T47D (cell line): ENCODE measurements at places on chromosomes 13 and 19.

- no peak for DNase-seq
Observed at GRCh38 chr13:35475212-35475959, 1.1 kb downstream of the MAB21L1 start.

- DNase-seq = no peak
Observed at GRCh38 chr19:15902254-15902653, 4.4 kb upstream of the CYP4F2 start.

GRCh38 chr19:48501494-48502349 is 9.9 kb downstream of the LMTK3 start:
- DNase-seq = peak; percentile 99

DNA sequence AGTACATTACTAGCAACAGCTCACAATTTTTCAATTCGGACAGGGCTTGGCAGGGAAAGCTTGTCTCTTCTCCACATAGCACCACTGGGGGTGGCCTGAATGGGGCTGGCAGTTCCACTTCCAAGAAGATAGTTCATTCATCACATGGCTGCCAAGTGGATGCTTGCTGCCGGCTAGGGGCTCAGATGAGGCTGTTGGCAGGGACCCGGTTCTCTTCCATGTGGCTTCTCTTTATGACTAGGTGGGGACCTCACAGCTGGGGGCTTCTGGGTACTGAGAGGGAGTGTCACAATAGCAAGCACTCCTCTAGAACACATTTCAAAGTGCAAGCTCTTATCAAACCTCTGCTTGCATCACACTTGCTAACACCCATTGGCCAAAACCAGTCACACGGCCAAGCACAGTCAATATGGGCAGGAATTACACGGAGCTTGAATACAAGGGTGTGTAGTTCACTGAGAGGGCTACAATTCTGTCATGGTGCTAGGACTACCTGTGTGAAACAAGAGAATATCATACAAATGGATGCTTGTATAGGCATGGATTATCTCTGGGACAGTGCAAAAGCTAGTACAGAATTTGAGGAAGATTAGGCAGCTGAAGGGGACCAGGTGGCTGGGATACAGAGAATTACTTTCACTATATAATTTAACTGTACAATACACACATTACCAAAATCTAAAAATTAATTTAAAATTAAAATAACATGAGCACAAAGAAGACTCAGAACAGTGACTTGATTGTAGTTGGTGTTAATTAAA is 32.3 kb downstream of the ATP7B start:
- no peak for DNase-seq

DNA sequence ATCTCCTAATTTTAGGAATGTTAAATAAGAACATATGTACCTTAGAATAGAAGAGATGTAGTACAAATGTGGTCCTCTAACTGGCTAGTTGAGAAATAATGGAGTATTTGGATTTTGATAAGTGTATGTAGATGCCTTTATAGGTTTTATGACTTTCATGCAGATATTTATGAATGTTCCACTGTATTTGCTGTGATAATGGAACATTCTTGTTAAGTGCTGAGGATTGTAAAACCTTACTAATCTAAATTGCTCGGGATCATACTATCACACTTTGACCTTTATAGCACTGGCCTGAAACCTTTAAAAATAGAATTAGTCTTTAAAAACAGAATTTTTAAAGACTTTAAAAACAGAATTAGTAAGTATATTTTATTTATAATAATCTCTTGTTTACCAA is 135.1 kb downstream of the LMO7 start:
- DNase-seq = no peak

DNA sequence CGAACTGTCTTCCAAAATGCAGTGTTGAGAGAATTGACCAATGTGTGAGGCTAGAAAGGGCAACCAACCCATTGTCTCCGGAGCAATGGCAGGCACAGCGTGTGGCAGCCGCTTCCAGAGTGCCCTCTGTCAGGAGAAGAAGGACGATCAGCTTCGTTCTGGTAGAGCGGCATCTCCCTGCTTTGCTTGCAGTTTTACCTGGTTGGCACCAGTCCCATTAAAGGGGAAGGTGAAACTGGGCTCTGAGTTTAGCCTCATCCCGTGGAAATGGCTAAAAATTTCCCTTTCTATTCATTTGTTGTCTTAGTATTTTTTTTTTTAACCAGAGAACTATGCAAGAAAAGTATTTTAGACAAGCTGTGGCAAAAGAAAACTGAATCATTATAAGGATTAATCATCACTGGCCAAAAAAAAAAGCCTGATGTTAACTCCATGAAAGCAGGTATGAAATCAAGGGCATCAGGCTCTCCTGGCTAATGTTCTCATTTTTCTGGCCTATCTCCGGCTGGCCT is 81.5 kb upstream of the SLC7A1 start:
- DNase-seq = peak; percentile 58

DNA sequence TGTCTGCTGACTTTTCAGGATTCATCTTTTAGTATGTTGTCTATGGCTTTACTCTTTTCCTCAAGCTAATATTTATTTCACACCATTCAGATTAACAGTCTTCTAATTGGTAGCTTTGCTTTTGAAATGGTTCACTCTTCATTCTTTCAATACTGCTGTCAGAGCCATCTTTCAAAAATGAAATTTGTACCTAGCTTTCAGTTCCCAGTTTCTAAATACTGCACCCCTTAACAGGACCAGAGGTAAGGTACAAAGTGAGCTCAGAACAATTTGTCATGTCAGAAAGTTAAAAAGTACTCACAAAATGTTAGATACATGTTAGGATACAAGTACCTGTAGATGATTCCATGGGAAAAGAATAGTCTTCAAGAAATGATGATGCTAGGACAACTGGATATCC is 83.0 kb downstream of the FNDC3A start:
- DNase-seq = no peak

GRCh38 chr13:85544756-85545155 is 254.5 kb downstream of the SLITRK6 start:
- DNase-seq = no peak

GRCh38 chr19:53908106-53908934 is 758 bp upstream of the CACNG7 start:
- peak; percentile 67 for DNase-seq

GRCh38 chr19:40594255-40594654 is 6.9 kb upstream of the LTBP4 start:
- DNase-seq = no peak

DNA sequence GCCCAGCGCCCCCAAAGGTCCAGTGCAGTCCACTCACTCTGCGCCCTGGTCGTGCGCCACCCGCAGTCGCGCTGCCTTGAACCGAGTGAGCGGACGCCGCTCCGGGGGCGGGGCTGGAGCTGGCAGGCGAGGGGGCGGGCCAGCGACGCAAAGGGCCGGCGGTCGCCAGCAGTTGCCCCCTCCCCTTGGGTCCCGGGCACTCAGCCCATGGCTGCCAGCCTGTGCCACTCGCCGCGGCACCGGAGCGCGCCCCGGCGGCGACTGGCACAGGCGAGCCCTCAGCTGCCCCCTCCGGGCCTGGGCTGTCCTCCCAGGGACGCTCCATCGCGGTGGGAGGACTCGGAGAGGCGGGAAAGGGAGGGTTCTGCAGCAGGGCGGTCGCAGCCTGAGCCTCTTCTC is at the start of gene S1PR5:
Gene S1PR5 (minus strand): TSS at position 87 of the 399 bp plus-strand sequence. CDS start 2,436 bp downstream, outside the sequence.
- no peak for DNase-seq

DNA sequence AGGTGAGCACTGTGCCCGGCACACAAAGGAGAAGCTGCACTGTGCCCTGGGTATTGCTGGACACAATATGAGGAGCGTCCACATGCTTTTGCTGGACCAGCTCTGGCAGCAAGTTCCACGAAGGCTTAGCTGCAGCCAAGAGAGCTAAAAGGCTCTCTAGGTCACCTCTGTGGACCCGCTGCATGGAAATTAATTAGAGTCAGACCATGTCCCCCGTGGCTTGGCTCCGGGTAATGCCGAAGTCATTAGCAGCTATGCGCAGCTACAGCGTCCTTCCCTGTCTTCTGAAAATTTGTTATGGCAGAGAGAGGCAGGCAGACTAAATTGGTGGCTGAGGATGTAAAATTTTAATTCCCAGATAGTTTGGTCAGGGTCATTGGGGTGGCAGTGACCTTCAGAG is 271.5 kb downstream of the SLC7A1 start:
- no peak for DNase-seq

DNA sequence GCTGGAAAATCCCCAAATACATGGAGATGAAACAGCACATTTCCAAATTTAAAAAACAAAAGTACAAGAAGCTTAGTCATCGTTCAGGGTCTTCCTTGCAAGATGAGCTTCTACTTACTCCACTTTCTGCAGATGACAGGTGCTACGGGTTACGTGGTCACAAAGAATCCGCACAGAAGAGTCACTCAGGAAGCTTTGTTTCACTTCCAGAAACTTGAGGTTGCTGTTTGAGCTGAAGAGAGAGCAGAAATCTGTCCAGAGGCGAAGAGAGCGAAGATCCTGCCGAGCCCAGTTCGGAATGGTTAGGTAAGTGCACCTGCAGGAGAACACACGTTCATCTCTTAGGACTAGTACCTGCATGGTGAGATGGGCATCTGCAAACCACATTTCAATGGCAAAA is 9.4 kb downstream of the NLRP7 start:
- DNase-seq = no peak

GRCh38 chr19:5456841-5457200 is 1.6 kb downstream of the ZNRF4 start:
- DNase-seq = no peak

DNA sequence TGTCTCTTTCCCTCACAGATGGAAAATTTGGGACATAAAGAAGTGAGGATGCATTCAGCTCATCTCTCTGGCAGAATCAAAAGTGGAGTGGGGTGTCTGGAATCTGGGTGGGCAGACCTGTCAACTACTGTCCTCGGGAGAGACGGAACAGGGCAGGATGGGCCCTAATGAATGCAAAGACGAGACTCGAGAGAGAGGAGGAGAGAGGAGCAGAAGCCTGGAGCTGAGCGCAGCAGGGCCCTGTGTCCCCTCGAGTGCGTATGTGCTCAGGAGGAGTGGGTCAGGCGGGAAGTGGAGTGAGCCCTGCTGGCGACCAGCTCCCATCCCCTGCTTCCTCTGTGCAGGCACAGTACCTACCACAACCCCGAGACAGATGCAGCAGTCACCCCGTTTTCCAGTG is 78.9 kb downstream of the TEX29 start:
- DNase-seq = no peak

GRCh38 chr13:107461751-107462150 is 753.6 kb downstream of the LIG4 start:
- DNase-seq = no peak

DNA sequence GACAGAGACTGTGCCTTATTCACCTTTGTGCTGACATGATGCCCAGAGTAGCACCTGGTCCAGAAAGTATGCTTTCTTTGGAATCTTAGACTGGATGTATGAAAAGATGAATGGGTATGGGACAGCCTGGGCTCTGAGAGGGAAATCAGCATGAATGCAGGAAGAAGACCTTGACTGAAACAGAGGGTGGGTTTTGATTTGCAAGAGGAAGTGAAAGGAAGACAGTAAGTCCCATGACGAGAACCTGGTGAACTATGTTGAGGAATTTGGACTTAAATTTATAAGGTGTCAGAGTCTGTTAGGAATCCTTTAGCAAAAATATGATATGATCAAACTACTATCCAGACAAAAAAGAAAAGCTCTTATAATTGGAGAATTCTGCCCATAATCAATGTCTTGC is 301.9 kb downstream of the SPRY2 start:
- no peak for DNase-seq

GRCh38 chr13:86932776-86933334 is 738.3 kb upstream of the SLITRK5 start:
- no peak for DNase-seq

DNA sequence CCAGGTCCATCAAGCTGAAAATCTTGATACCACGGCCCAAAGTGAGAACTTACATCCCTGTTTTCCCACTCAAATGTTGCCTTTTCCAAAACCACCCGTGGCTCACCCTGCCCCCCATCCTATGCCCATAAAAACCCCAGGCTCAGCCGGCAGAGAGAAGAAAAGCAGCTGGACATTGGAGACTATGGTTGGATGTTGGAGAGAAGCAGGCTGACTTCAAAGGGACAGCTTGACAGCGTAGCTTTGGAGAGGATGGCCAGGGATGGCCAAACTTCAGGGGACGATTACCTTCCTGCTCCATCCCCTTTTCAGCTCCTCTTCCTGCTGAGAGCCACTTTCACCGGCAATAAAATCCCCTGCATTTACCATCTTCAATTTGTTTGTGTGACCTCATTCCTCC is 3.5 kb upstream of the ZNF792 start:
- no peak for DNase-seq

GRCh38 chr13:33307843-33308242 is 22.3 kb upstream of the STARD13 start:
- DNase-seq = no peak

- peak; percentile 53 for DNase-seq
Observed at GRCh38 chr19:15869109-15869555, 28.7 kb downstream of the CYP4F2 start.

GRCh38 chr13:34294483-34295129 is 476.7 kb downstream of the RFC3 start:
- no peak for DNase-seq

DNA sequence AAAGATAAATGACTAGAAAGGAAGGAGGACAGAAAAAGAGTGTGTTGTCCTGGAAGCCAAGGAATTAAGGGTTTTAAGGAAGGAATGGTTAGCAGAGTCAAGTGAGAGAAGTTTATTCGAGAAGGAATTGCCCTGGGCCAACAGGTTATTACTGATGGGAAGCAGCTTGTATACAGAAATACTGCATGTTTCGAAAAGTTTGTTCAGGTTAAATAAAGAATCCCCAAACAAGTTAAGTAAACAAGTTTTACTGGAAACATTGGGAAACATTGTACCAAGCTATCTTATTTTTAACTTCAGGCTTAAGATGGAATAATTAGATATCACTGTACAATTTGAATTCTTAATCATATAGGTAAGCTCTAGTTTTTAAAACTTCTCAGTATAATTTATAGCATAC is 28.2 kb upstream of the FBXL3 start:
- peak; percentile 51 for DNase-seq

DNA sequence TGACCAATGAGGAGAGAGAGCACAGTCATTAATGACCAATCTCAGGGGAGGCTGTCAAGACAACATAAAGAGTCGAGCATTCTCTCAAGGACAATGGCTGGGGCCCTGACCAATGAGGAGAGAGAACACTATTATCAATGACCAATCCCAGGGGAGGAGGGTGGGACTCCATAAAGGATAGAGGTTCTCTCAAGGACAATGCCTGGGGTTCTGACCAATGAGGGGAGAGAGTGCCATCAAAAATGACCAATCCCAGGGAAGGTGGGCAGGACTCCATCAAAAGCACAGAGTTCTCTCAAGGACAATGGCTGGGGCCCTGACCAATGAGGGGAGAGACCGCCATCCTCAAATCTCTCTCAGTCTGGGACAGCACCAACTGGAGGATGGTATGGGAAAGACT is 3.3 kb upstream of the KLK11 start:
- no peak for DNase-seq

DNA sequence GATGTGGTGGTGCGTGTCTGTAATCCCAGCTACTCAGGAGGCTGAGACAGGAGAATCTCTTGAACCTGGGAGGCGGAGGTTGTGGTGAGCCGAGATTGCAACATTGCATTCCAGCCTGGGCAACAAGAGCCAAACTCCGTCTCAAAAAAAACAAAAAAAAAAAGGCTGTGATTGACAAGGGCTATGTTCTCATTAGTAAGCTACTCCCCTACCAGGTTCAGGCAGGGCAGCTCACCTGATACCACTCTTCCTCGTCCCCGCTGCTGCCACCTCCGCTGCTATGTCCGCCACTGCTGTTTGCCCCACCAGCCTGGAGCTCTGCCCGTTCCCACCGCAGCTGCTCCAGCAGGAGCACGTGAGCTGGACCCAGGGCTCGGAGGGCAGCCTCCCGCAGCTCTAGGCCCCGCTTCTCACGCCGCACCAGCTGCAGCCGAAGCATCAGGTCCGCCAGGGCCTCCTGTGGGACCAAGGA is 9.4 kb downstream of the USHBP1 start:
- no peak for DNase-seq

GRCh38 chr13:33227927-33228647 is 57.5 kb downstream of the STARD13 start:
- DNase-seq = no peak
